Dorsolateral prefrontal cortex (tissue), 122 donors: ENCODE measurements at places on chromosomes 2 and 18. TPM values are rescaled to one million over a fixed set of nuclear protein-coding genes. Genes with fewer than 3 reads are reported as not detected.

CDH7 gene
- total RNA-seq = 9.5 TPM

CXCR4 gene
- 3.0 TPM for total RNA-seq

SPC25 gene
- total RNA-seq = 1.3 TPM

RMC1 gene
- total RNA-seq = 30.6 TPM

CIB4 gene
- total RNA-seq = not detected

FLACC1 gene
- total RNA-seq = 6.7 TPM

DQX1 gene
- total RNA-seq = 1.3 TPM

UCN gene
- total RNA-seq = 13.3 TPM

EGR4 gene
- 3.5 TPM for total RNA-seq

PRKAG3 gene
- not detected for total RNA-seq

AKAIN1 gene
- 3.4 TPM for total RNA-seq

ANKRD30B gene
- 3.8 TPM for total RNA-seq

MARCHF4 gene
- total RNA-seq = 3.1 TPM

ARHGAP25 gene
- total RNA-seq = 8.6 TPM

GKN2 gene
- not detected for total RNA-seq

DUSP2 gene
- total RNA-seq = 6.1 TPM

ICA1L gene
- 74.1 TPM for total RNA-seq

MC2R gene
- not detected for total RNA-seq

E2F6 gene
- 8.9 TPM for total RNA-seq

MAPK4 gene
- total RNA-seq = 64.6 TPM

PDE1A gene
- 57.3 TPM for total RNA-seq

SERPINB4 gene
- not detected for total RNA-seq

ACKR3 gene
- total RNA-seq = 7.4 TPM

C2orf80 gene
- total RNA-seq = 40.3 TPM
